ENCODE measurements at places on chromosomes 6 and 20.

- no peaks in the 10 kb centered on the region for H3K4me1 ChIP-seq
- H3K4me3 ChIP-seq, result no peak overlapping the region
- H3K27ac ChIP-seq, result no peak overlapping the region
- DNase-seq, result no peak
- no peaks in the 10 kb centered on the region for H3K36me3 ChIP-seq
These were observed 279.7 kb downstream of the ZFAND3 start for GRCh38 chr6:38099221-38099620.

GRCh38 chr6:51552435-51552834 is 535.0 kb downstream of the PKHD1 start:
- H3K36me3 ChIP-seq, result no peaks in the 10 kb centered on the region
- no peaks in the 10 kb centered on the region for H3K4me1 ChIP-seq
- no peaks in the 10 kb centered on the region for H3K27me3 ChIP-seq
- no peak overlapping the region for H3K27ac ChIP-seq

GRCh38 chr6:3822747-3823445 is 26.3 kb upstream of the FAM50B start:
- no peaks in the 10 kb centered on the region for H3K4me1 ChIP-seq
- no peak overlapping the region for H3K27ac ChIP-seq
- H3K27me3 ChIP-seq, result no peaks in the 10 kb centered on the region
- DNase-seq, result no peak
- H3K4me3 ChIP-seq, result no peak overlapping the region
- no peaks in the 10 kb centered on the region for H3K36me3 ChIP-seq

DNA sequence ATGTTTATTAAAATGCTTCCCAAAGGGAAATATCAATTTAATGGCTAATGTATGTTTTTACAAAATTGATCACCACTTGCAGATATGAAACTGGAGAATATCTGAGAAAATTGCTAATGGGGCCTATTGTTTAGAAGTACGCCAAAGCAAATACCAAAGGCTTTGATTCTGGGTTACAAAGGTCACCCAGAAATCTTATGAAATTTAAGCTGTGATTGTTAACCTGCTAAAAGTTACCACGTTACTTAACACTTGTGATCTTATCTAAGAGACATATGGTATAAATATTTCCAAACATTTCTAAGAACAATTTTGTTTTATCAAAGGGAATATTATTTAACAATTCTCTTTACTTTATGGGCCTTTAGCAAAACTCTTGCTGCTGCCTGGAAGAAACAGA is 383.3 kb downstream of the TFAP2A start:
- H3K27ac ChIP-seq, result no peak overlapping the region
- no peak for DNase-seq
- H3K36me3 ChIP-seq, result no peaks in the 10 kb centered on the region
- no peaks in the 10 kb centered on the region for H3K4me1 ChIP-seq

DNA sequence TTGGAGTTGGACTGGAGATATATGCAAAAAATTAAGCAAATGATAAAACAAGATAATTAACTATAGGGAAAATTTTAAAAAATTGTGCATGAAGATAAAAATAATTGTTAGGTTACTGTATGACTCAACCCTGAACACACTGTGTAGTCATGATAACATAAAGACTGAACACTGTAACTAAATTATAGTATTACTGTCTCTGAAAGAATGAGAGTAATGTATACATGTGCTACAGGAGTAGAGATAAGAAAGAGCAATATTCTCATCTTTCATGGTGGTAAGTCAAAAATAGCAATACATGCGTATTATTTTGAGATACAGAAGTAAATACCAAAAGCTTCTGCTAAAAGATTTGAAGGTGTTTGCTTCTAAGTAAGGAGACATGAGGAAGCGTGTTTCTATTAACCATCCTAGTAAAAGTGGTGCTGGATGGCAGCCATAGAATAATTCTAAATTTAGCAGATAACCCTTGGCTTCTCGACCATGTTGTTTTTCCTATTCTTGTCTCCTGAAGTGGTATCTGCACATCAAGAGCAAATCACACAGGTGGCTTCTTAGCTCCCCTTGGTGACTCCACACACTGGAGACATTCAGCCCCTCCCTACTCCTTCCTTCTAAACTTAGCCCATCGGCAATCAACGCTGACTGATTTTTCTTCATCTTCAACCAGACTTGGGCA is 390.6 kb upstream of the PLCB4 start:
- no peaks in the 10 kb centered on the region for H3K27me3 ChIP-seq
- no peak overlapping the region for H3K27ac ChIP-seq

DNA sequence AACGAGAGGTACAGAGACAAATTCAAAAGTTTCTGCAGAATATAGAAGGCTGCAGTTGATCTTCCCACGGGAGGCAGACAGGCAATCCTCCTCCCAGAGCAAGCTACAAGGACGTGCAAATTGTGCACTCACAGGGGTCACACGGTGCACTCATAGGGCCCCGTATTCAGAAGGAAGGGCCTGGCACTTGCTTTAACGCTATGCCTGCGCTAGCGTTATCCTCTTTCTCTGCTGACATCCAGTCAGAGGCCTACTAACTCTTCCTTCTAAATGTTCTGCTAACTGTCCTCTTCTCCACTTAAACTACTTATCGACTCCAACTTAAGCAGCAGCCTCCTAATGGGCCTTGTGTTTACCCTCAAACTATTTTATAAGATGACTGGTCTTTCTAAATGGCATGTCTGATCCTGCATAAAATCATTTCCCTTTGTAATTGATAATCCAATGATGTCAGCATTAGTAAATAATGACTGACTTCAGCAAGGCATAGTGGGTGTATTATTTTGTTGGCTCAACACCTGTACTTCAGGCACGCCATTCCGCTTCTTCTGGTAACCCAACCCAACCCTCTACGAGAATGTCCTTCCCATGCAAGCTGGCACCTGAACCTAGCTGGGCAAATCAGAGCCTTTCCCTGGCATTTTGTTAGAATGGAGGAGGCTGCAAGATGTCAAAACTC is 2.2 kb downstream of the IFNGR1 start:
- no peaks in the 10 kb centered on the region for H3K36me3 ChIP-seq
- H3K27me3 ChIP-seq, result no peaks in the 10 kb centered on the region
- DNase-seq, result no peak
- no peak overlapping the region for H3K4me3 ChIP-seq

DNA sequence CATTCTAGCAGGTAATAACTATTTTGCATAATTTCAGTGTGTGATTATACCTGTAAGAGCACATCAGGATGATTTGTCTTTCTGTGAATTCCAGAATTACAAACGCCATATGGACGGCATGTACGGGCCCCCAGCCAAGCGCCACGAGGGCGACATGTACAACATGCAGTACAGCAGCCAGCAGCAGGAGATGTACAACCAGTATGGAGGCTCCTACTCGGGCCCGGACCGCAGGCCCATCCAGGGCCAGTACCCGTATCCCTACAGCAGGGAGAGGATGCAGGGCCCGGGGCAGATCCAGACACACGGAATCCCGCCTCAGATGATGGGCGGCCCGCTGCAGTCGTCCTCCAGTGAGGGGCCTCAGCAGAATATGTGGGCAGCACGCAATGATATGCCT is 122.7 kb downstream of the TMEM242 start:
- no peaks in the 10 kb centered on the region for H3K27me3 ChIP-seq
- no peak overlapping the region for H3K27ac ChIP-seq
- DNase-seq, result no peak
- no peak overlapping the region for H3K4me3 ChIP-seq
- H3K36me3 ChIP-seq, result no peaks in the 10 kb centered on the region
- H3K4me1 ChIP-seq, result no peaks in the 10 kb centered on the region

- no peak overlapping the region for H3K4me3 ChIP-seq
- peak; percentile 93 for DNase-seq
- H3K36me3 ChIP-seq, result no peaks in the 10 kb centered on the region
- peak overlapping the region; percentile 18 for H3K27ac ChIP-seq
- peaks cover 39% of the 10 kb centered on the region for H3K4me1 ChIP-seq
These were observed 8.0 kb upstream of the SIM1 start for GRCh38 chr6:100472674-100473073.

GRCh38 chr6:76681781-76682180 is 609.3 kb upstream of the IMPG1 start:
- H3K27ac ChIP-seq, result no peak overlapping the region
- no peak overlapping the region for H3K4me3 ChIP-seq
- H3K27me3 ChIP-seq, result no peaks in the 10 kb centered on the region
- peaks cover 12% of the 10 kb centered on the region for H3K4me1 ChIP-seq

DNA sequence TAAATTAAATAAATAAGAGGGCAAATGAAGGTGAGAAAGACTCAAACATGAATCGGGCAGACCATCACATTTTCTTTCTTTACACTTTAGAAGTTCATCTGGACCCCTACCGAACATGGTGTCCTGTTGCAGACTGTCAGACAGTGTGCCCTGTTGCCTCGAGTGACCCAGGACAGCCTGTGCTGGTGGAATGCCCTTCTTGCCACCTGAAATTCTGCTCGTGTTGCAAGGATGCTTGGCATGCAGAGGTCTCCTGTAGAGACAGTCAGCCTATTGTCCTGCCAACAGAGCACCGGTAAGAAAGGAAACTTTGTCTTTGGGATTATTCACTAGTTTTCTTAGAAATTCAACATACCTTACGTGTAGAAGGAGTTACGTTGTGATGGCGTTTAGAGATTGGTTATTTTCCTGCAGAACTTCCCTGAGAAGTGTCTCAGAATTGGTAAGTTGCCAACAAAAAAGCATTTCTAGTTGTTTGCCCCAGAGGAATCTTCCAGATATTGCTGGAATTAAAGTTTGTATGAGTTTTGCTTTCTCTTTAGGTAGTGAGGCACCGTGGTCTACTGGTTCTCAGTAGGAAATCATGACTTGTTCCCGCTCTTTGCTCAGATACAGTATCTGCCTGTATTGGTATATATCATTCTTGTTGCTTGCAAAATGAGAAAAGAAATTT is 70.1 kb downstream of the RNF144B start:
- no peaks in the 10 kb centered on the region for H3K27me3 ChIP-seq
- H3K4me1 ChIP-seq, result no peaks in the 10 kb centered on the region
- H3K36me3 ChIP-seq, result no peaks in the 10 kb centered on the region
- no peak for DNase-seq
- no peak overlapping the region for H3K27ac ChIP-seq

DNA sequence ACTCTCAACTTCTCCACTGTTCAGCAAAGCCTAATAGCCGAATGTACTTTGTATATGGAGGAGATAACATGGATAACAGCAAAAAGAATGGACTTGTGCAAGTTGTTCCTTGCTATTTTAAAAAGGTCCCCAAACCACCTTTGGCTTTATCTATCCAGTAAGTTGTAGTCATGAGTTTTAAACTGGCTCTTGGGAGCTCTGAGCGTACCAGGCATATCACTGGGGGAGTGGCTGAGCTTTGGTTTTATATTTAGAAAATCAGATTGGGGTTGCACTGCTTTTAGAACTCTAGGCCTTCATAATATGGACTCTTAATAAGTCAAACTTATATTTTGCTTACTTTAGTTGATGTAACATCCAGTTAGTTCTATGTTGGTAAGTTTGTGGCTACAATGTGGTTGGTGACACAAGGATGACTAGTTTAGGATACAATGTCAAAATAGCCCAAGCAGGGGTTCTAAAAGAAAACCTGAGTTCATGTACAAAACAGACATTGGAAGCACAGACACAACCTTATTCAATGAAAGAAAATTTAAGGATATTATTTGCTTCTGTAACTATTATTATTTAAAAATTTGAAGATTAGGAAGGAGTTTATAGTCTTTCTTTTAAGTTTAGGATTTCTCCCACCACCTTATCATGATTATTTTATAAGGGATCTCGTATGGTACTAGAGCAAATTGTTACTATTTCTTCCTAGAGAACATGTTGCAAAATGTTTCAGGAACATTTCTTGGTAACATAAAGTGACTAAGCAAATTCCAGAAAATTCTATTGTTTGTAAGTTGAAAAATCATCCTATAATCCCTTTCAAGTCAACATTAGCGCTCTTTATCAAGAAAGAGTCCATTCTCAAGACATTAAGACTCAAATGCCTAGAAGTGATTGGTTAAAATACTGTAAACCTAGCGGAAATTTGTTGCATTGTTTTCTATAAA is 165.8 kb upstream of the SUPT3H start:
- no peak for DNase-seq
- H3K27me3 ChIP-seq, result no peaks in the 10 kb centered on the region
- no peak overlapping the region for H3K4me3 ChIP-seq
- peaks cover 5% of the 10 kb centered on the region for H3K4me1 ChIP-seq

GRCh38 chr6:167529444-167530335 is 204.8 kb downstream of the TTLL2 start:
- H3K4me1 ChIP-seq, result no peaks in the 10 kb centered on the region
- H3K27me3 ChIP-seq, result no peaks in the 10 kb centered on the region
- no peak for DNase-seq
- H3K4me3 ChIP-seq, result no peak overlapping the region

DNA sequence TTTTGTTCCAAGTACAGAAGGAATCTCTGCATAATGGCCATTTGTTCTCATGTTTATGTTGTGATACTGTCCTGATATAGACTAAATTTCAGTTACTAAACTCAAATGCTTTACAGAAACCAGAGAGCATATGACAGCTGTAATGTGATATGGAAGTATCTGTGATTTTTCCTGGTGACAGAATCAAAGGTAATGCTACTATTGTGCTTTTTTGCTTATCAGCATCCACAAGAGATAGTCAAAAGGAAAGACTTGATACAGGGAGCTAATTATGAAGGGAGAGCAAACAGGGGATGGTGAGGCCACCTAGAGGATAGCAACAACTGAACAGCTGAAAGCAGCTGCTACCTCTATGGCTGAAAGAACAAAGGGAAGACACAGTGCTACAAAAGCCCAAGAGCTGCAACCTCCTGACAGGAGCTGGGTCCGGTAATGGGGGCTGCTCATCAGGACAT is 181.4 kb downstream of the PHF3 start:
- no peak overlapping the region for H3K4me3 ChIP-seq
- H3K4me1 ChIP-seq, result no peaks in the 10 kb centered on the region
- H3K27ac ChIP-seq, result no peak overlapping the region

GRCh38 chr6:126664271-126664670 is 324.4 kb downstream of the CENPW start:
- DNase-seq, result no peak
- H3K36me3 ChIP-seq, result no peaks in the 10 kb centered on the region
- no peaks in the 10 kb centered on the region for H3K4me1 ChIP-seq
- H3K27me3 ChIP-seq, result no peaks in the 10 kb centered on the region

DNA sequence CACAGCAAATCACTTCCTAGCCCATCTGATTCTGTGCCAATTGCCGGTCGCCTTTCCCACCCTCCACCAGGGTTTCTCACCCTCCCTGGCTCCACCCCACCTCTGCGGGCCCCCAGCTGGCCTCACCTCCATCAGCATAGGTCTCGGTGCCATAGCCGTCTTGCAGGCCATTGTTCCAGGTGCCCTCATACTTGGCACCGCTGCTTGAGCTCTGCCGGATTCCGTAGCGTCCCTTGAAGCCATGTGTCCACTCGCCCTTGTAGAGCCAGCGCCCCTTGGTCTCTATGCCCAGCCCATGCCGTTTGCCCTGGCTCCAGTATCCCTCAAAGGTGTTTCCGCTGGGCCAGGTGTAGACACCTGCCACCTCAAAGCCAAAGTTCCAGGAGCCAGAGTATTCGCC is 787 bp downstream of the JPH2 start:
- no peak for DNase-seq
- peaks cover 6% of the 10 kb centered on the region for H3K27me3 ChIP-seq
- no peak overlapping the region for H3K27ac ChIP-seq
